ENCODE measurements at places on chromosomes 11 and 22.

- DNase-seq, result no peak
Measured at GRCh38 chr11:37605229-37605628, 1007.2 kb upstream of the RAG2 start.

GRCh38 chr22:39287076-39287725 is 32.2 kb downstream of the RPL3 start:
- no peak for DNase-seq

GRCh38 chr22:48488149-48488551 is 1339.5 kb downstream of the BRD1 start:
- DNase-seq, result no peak

- no peak for DNase-seq
Measured at GRCh38 chr22:36759481-36760159, 16.3 kb downstream of the IFT27 start.

GRCh38 chr11:73344191-73344607 is 32.0 kb upstream of the RELT start:
- DNase-seq, result no peak

- DNase-seq, result no peak
Measured at GRCh38 chr11:45652781-45653180, 12.6 kb downstream of the CHST1 start.

DNA sequence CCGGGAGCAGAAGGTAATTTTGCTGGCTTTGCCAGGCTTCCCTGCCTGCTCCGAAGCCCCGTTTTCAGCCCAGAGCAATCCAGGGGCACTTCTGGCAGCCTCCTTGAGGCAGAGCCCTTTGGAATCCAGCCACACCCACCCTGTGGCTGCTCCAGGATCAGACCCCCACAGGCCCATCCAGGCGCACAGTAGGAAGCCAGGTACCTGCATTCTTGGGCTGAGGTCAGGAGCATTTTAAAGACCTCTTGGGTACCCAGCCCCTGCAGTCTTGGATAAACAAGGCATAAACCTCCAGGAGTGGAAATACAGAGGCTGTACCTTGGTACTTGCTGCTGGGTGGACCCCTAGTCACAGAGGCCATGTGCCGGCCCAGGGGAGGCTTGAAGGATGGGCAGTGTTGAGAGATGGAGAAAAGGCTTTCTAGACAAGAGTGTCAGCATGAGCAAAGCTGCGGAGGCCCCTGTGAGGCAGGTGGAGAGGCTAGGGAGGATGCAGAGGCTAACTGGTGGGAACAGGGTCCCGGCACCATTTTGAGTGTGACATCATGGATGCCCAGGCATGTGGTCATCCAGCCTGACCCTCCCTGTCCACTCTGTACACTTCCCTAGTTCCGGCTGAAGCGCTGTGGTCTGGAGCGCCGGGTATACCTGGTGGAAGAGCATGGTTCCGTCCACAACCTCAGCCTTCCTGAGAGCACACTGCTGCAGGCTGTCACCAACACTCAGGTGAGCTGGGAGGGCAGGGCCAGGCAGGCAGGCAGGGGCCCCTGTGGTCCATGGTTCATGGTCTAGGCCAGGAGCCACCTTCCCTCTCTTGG is 3.9 kb downstream of the MUS81 start:
- DNase-seq, result no peak

DNA sequence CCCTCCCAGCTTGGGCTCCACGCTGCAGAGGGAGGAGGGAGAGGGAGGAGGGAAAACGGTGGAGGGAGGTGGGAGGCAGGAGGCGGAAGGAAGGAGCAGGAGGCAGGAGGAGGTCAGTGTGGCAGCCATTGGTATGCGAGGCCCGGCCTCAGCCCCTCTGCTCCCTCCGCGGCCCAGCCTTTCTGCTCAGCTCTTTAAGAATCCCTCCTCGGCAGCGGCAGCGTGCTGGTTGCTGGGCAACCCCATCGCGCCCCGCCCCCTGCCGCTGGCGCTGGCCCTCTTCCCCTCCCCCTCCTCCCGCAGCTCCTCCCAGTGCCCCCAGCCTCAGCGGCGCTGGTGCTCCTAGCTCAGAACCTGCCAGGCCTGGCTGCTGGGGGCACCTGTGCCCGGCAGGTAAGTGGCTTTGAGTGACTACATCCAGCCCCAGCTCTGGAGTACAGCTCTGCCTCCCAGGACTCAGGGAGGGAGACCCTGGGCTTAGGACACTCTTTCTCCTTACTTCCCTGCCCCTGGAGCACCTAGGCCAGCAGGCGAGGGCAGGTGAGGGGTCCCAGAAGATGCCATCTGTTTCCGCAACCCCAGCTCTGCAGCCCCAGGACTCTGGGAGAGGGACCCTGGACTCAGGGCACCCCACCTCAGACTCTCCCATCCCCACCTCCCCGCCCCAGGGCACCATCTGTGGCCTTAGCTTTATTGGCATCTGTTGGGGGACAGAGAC is 7.2 kb upstream of the FLRT1 start:
- no peak for DNase-seq

- DNase-seq, result no peak
Measured at GRCh38 chr11:116492600-116492999, 280.2 kb downstream of the BUD13 start.

DNA sequence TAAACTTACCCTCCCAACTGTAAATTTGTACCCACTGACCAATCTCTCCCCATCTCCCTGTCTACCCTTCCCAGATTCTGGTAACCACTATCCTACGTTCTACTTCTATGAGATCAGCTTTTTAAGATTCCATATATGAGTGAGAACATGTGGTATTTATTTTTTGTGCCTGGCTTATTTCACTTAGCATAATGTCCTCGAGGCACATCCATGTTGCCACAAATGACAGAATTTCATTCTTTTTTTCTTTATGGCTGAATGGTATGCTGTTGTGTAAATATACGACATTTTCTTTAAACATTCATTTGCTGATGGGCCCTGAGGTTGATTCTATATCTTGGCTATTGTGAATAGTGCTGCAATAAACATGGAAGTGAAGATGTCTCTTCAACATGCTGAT is 74.7 kb upstream of the RRM1 start:
- DNase-seq, result no peak

GRCh38 chr11:74971424-74971823 is 17.3 kb upstream of the NEU3 start:
- DNase-seq, result no peak

DNA sequence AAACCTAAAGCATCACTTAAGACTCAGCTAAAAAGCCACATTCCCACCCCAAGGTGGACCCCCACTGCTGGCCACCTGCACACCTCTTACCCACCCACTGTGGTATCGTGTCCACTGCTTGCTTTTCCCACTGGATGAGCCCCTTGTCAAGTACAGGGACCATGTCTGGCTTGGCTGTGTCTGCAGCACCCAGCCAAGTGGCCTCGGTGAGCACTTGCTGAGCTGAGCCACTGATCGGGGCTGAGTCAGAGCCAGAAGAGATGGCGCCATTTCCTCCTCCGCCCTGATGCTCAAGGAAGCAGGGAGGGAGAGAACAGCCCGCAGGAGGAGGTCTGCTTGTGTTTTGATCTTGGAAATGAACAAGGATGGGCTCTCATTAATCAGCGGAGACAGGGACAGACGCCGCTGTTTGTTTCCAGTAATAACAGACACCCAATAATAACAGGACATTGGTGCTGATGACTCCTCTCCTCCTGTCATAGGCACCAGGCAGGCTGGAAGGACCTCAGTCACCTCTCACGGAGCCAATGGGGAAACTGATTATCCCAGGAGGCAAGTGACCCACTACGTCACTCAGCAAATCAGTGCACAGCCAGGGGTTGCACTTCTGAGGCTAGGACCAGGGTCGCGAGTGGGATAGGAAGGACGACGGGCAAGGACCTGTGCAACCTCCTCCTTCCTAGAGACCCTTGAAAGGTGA is 85.2 kb upstream of the RTL6 start:
- DNase-seq, result no peak

DNA sequence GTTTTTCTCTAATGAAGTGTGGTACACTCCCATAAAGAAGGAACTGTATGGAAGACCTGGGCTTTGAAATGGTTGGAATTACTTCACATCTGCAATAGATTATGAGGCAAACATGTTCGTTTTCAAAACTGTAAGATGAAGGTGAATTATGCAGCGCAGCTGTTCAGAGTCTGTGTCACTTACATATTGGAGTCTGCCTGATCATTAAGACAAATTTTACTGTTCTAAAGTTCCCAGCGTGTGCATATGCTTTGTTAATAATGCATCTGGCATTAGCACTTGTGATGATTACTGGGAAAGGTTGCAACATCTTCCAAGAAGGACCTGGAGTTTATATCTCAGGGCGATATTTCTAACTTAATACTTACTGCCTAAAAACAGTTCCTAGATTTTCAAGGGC is 255.2 kb upstream of the ZC3H12C start:
- no peak for DNase-seq

DNA sequence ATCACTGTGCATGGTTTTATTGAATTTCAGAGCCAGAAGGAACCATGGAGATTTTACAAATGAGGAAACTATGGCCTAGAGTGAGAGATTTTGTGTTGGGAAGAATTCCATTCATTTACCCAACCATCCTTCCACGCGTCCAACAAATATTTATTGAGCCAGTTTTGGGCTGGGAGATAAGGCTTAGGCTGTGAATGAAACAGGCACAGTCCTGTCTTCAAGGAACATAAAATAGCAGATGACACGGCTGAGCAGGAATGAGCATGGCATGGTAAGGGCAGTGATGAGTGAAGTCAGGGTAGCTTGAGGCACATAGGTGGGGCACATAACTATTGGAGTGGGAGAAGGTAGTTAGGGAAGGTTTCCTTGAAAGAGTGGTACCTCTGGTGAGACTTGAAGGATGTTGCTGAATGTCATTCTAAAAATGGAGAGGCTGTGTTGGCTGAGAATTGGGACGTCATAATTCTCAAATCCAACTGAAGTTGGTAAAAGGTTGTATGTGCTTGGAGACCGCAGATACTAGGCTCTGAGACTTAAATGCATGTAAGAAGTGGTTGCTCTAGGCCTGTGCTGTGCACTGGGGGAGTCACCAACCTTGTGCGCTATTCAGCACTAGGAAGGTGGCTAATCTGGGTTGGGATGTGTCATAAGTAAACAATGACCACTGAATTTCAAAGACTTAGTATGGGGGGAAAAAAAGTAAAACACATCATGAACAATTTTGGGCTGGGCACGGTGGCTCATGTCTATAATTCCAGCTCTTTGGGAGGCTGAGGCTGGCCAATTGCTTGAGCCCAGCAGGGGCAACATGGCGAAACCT is 51.9 kb downstream of the TEAD1 start:
- DNase-seq, result no peak

GRCh38 chr11:36558571-36559413 is 9.0 kb upstream of the RAG1 start:
- no peak for DNase-seq

GRCh38 chr11:133929401-133930052 is 27.2 kb downstream of the IGSF9B start:
- DNase-seq, result no peak

DNA sequence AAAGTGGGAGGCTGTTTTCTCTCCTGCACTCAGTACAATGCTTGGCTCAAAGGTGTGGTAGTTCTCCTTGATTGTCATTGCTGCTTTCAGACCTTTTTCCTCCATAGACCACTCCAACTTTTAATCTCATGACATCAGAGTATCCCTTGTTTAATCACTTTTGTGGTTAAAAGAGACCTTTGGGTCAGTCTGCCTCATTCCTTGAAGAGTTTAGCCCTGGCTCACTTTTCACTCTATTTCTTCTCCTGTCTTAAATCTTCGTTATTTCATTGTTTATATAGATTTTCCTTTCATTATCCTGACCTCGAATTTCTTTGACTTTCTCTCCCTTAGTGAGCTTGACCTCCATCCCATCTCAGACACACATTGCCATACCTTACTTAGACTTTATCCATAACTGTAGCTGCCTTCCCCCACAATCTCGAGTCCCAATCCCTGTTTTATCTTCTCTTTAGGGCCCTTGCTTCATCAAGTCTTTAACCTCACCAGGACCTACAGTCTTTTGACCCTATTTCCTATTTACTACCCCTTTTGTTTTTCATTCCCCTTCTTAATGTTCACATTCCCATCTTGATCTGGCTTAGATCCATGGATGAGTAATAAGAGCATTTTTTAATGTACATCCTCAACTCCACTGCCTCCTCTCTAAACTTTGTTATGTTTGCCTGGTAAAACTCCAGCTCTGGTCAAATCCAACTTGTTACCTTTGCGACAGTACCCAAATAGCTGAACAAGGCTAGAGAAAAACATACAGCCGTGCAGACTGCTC is 9.5 kb downstream of the ATXN10 start:
- no peak for DNase-seq

GRCh38 chr22:32723643-32724042 is 77.9 kb upstream of the TIMP3 start:
- peak; percentile 76 for DNase-seq

DNA sequence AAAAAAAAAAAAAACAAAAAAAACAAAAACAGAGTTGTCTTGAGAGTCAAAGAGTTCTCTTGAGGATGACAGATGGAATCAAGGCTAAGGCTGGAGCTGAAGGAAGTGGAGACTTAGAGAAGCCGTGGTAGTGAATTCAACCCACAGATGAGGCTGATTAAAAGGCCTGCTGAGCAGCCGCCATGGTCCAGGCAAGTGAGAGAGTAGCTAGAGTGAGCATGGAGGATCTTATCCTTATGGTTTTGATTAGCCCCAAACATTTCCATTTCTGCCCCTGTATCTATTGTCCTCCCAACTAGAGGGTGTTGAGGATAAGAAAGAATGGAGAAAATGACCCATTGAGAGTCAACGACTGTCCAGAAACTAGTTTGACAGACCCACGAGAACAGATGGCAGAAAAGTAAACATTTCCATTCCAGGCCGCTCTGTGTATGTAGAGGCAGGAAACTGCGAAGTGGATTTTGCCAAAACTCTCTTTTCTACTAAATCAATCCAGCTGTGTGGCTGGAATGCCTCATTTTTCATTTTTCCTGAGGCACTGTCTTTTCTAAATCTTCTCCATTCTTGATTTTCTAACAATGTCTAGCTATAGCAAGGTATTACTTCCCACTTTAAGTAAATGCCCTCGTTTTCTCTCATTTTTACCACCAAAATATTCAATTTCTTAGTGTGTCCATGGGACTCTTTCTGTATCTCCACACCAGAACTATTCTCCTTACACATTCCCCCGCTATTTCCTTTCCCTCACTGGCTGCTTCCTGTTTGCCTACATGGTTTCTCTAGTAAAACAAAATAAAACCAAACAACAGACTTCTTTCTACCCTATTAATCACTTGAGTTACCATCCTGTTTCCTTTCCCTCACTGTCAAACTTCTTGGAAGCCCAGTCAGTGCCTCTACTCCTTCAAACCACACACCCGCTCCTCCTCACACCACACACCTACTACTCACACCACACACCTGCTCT is 5.4 kb upstream of the MMP8 start:
- DNase-seq, result no peak

GRCh38 chr11:93655047-93655446 is 6.4 kb upstream of the CEP295 start:
- no peak for DNase-seq

- DNase-seq, result no peak
Measured at GRCh38 chr22:28788601-28789000, 11.8 kb downstream of the XBP1 start.

DNA sequence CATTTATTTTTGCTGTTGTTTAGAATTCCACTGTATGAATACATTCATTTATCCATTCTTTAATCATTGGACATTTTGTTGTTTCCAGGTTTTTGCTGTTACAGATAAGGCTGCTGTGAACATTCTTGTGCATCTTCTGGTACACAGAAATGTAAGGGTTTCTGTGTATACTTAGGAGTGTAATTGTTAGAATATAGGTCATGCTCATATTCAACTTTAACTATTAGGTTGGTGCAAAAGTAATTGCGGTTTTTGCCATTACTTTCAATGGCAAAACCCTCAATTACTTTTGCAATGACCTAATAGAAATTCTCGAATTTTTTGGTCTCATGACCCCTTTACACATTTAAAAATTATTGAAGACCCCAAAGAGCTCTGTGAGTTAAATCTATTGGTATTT is 17.3 kb downstream of the ACER3 start:
- DNase-seq, result no peak

- DNase-seq, result no peak
Measured at GRCh38 chr11:7498193-7498592, 12.9 kb downstream of the OLFML1 start.
